Hematopoietic multipotent progenitor cell treated with erythropoietin and hydrocortisone succinate and interleukin-3 and kit ligand, for 15 days (in vitro differentiated cells): ENCODE measurements at places on chromosomes 7 and 10.

- DNase-seq: no peak
These were observed 391.8 kb upstream of the ETV1 start for GRCh38 chr7:14381306-14381705.

GRCh38 chr7:40057292-40057691 is 77.1 kb downstream of the MPLKIP start:
- DNase-seq: peak; percentile 79

DNA sequence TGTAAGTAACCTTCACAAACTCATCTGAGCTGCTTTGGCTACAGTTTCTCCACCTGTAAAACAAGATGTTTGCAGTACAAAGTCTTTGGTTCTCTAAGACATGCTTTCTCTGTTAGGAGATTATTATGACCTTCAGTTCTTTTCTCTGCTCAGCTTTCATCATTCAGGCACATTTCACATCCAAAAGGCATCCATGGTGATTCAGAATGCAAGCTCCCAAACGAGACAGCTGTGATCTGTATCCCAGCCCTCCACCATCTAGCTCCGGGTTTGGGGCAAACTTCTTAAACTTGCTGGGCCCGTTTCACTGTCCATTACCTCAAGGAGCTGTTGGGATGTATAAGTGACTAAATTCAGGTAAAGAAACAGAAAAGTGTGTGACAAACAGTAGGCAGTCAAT is 95.8 kb upstream of the COL1A2 start:
- DNase-seq: no peak

DNA sequence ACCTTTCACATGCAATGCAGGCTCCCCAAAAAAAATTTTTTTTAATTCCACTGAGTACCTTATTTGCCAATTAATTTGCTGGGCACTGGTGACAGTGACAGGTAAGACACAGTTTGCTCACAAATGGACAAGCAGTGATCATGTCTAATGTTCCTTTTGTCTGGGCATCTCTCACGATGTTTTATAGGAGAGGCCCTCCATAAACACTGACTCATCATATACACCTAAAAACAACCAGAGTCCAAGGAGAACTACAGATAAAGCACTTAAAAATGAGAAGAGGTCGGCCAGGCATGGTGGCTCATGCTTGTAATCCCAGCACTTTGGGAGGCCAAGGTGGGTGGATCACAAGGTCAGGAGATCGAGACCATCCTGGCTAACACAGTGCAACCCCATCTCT is 105.1 kb downstream of the ATE1 start:
- DNase-seq: no peak

DNA sequence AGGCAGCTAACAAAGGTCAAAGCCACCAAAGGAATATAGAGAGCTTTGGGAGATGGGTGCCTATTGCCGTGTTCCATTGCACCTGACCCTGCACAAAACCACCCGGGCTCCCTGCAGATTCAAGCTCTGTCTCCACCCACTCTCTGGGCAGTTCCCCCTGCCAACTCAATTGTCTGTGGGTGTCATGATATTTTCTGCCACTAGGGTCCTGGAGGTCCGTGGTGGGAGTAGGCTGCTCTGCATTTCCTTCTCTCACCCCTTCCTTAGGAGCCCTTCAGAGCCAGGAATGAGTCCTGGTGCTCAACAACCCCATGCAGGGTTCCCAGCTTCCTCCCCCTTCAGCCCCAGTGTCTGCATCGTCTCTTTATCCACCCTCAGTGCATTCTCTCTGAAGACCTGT is 34.1 kb downstream of the PNLIPRP2 start:
- no peak for DNase-seq

DNA sequence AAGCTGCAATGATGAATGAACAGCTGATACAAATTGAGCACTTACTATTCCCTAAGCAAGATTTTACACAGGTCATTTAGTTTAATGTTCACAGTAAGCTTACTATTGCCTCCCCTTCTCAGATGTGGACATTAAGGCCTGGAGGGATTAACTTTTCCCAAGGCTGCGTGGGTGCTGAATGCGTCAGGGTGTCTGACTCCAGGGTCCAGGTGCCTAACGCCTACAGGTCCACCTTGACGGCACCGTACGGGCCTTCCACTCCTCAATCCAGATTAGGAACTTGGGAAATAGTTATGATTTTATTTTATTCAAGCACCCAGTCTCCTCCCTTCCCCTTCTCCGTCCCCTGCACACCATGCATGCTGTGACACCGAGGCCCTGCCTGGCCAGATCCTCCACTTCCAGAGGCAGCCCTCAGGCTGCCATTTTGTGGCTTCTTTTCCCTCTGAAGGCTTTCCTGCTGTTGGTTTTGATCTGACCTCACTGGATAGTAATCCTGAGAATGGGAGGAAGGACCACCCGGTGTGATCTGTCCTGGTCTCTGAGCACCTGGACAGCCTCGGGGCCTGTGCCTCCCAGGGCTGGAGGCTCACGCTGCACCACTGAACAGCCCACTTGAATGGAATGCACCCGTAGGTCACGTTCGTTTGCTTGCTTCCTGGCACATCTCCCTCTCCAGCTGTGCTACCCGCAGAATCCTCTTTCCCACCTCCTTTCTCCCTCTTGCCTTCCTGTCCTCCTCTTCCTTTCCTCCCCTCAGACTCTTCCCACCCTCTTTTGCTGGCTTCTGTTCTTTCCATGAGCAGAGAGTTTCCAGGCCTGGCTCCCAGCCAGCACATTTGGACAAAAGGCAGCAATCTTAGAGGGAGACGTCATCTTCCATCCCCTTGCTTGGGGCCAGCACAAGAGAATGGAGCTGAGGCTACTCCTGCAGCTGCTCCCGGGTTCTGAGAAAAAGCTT is 14.4 kb downstream of the DENND2A start:
- DNase-seq: no peak

DNA sequence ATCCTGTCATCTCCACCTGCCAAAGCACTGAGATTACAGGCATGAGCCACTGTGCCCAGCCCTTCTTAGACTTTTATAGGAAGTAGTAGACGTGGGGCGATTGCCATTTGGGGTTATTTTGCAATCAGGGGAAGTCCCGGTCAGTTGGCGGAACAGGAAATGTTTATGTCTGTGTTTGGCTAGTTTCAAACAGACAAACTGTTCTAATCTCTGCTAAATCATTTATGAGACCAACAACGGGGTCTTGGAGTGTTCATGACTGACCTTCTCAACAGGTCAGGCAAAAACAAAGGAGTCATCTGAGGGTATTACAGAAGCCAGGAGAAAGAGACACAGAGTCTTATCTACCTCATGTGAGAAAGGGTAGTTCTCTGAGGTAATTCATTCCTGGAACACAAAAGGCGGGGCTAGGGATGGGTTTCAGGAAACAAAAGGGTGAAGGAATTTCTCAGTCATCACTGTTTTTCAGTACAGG is 6.6 kb upstream of the TPK1 start:
- DNase-seq: no peak

DNA sequence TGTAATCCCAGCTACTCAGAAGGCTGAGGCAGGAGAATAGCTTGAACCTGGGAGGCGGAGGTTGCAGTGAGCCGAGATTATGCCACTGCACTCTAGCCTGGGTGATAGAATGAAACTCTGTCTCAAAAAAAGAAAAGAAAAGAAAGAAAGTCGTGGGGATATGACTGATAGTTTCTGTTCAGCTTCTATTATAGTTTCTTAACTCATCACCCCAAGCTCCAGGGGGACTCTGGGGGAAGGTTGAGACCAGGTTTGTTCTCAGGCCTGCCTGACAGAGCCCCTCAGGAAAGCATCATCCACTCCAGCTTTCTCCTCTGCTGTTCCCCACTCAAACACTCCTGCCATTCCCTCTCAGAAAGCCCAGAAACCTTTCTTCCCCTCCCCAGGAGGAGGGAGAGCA is 542.4 kb upstream of the GALNT17 start:
- DNase-seq: no peak

DNA sequence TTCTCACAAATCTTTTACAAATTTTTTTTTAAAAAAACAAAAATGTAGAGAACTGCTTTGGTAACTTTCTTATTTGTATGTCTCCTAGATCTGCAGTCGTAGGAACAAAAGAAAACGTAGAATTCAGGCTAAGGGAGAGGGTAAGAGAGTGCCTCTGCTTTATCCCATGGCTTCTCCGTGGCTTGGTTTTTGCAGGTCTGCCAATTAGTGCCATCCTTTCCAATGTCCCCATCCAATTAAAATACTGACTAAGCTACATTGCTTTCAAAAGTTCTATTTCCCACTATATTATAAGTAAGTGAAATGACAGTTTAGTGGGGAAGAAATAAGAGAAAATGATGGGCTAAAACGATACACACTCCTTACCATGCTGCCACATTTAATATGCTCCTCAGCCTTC is 209.3 kb downstream of the CRPPA start:
- DNase-seq: no peak

GRCh38 chr10:111076682-111077478 is at the start of gene ADRA2A:
Gene ADRA2A, plus strand, starts transcription at chr10:111077029. Its CDS starts 968 bp downstream, at chr10:111077997.
- DNase-seq: no peak

- no peak for DNase-seq
These were observed 15.9 kb downstream of the CAMK2B start for GRCh38 chr7:44309271-44310091.

DNA sequence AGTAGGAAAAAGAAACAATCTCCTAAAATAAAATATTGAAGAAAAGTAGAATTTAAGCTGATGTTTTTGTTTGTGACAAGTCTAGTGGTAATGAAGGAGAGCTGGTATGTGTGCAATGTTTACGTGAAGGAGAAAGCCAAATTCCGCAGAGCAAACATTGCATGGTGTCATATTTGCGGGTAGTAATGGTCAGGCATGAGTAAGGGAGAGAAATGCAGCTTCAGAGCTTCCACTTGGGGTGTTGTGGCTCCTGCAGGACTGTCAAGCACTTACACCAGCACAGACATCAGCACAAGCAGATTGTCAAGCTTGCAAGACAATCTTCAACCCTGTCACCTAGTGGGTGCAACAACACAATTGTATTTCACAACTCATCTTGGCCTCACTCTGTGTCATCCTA is 136.5 kb upstream of the ETV1 start:
- no peak for DNase-seq

GRCh38 chr10:91953600-91954160 is 30.1 kb downstream of the BTAF1 start:
- no peak for DNase-seq

DNA sequence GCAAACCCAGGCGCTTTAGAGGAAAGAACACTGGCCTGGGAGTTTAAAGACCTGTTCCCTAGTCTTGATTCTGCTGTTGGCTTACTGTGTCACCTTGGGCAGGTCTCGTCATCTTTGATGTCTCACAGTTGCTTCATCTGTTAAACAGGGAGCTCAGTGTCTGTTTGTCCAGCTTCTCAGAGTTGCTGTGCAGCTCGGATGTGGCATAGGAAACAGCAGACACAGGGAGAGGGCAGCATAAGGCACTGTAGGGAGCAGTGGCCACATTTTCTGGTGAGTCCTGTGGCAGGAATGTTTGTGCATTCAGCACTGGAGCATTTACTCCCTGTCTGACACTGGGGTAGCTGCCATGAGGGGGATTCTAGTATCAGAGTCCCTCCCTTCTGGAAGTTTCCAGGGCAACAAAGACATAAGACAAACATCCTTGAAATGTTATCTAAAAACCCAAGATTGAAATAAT is 2.0 kb downstream of the REPIN1 start:
- no peak for DNase-seq

GRCh38 chr7:48563334-48563733 is 361.0 kb upstream of the CDC14C start:
- DNase-seq: no peak

DNA sequence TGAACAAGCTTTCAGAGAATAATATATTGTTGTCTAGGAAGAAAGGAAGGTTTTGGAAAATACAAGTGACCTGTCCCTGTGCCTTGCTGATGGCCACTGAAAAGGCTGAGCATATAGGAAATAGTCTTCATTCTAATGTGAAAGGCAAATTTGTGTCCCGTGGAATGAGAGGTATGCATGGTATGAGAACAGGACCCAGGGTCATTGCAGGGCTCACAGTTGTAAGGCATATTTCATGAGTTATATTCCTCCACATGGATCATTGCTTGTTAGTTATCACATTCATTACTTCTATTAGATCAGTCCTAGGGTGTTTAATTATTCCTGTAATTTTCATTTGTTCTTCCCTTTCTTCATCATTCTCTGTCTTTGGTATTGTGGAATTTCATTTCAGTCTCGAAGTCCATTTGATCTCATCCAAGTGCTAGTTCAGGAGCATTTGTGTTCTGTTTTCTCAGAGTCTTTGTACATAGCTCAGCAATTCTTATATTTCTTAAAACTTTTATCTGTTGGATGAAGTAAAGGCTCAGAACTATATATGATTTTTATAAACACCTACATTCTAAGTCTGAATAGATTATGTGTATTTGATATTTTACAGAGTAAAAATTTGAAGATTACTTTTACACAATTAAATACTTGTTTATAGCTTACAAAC is 39.4 kb upstream of the ARHGAP21 start:
- no peak for DNase-seq

DNA sequence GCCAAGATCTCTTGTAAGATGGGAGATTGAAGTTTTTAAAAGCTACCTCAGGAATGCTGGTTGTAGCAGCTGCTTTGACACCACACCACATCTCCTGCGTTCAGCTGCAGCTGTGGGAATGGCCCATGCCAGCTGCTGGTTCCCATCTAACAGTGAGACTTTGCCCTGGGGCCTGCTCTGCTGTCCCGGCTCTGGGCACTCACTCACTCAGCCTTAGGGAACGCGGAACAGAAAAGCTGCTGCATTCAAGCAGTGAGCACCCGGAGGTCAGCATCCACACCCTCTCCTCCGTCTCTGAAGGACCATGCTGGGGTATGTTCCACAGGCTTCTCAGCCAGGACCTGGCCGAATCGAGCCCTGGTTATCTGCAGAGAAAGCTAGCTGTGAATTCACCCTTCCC is 197.1 kb upstream of the CXCL12 start:
- DNase-seq: no peak

DNA sequence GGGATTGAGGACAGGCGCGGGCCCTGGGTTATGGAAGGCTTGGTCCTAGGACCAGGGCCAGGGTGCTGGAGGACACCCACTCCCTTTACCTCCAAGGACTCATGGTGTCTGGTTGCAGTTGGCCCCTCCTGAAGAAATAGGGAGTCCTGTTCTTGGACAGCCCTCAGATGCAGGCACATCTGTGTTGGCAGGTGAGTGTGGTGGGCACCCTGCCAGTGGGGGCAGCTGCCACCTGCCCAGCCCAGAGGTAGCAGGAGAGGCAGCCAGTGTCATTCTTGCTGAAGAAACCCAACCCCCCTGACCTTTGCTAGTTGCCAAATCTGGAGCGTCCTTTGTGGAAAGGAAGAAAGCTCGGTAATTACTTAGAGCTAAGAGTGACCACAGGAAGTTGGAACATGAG is 8.3 kb downstream of the GALNT17 start:
- no peak for DNase-seq
